ENCODE measurements at places on chromosomes 7 and 10.

GRCh38 chr7:96887426-96887825 lies 117.9 kb upstream of the DLX6 start:
- DNase-seq, result no peak

- no peak for DNase-seq
Measured at GRCh38 chr7:107072133-107072532, 27.6 kb downstream of the PRKAR2B start.

DNA sequence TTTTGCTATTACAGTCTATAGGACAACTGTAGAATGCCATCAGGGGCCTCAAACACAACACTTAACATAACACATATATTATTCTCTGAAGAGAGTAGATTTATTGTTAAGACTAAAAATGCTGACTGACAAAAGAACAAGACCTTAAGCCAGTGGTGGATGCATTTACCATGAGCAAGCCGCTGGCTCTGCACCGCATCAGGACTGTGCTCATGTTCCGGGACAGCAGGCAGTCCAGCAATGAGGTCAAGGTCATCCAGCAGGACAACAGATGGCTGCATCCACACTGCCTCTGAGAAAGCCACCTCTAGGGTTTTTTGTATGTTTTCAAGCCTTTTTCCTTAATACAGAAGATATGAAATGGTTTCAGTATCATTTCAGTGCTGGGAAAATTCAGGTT lies 23.8 kb downstream of the PEX1 start:
- DNase-seq, result no peak

DNA sequence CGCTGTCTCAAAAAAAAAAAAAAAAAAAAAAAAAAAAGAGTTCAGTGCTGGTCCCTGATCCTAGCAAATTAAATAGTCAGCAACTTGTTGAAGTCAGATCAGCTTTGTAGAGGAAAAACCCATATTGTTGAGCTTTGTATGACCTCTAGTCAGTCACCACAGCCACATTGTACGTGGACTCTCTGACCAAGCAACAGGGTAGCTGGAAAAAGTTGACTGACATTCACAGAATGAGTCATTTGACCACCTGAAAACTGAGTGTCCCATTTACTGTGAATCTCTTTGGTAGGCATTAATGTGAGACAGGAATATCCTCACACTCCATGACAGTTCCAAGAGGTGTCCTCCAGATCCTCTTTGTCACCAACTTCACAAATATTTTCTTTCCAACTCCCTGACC lies 371.1 kb downstream of the LRRTM3 start:
- no peak for DNase-seq

DNA sequence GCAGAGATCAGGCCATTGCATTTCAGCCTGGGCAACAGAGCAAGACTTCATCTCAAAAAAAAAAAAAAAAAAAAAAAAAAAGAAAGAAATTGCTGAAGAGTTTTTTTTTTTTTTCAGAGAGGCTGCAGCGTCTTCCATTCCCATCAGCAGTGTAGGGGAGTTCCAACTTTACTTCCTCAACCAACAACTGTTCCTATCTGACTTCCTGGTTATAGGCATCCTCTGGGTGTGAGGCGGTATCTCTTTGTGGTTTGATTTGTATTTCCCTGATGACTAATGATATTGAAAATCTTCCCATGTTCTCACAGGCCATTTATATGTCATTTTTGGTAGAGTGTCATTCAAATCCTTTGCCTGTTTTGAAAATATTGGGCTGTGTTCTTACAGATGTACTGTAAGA lies 40.2 kb downstream of the PRTFDC1 start:
- DNase-seq, result no peak

- no peak for DNase-seq
Measured at GRCh38 chr7:151420144-151420543, 10.3 kb upstream of the WDR86 start.

DNA sequence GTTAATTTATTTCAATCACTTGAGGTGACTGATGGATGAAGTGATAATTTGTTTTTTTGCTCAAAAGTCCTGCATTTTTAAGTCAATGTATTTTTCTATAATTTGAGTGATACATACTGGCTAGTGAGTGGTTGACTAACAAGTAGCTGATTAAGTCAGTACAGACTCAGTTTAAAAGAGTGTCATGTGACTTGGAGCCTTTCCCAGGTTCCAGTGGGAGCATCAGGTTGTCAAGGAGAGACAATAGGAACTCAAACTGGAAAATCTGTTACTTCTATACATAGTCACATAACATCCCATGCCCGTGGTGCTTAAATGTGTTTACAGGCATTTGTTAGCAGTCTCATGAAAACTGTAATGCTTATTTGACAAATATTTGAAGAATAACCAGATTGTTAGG lies 154.7 kb downstream of the ANK3 start:
- no peak for DNase-seq

- peak; percentile 40 for DNase-seq
Measured at GRCh38 chr7:102912742-102913141, at the start of gene LRRC17. Gene LRRC17 (plus strand): TSS chr7:102913000. CDS start chr7:102933914, 20,914 bp downstream.

GRCh38 chr7:35467456-35467978 lies 213.6 kb upstream of the TBX20 start:
- DNase-seq, result no peak

DNA sequence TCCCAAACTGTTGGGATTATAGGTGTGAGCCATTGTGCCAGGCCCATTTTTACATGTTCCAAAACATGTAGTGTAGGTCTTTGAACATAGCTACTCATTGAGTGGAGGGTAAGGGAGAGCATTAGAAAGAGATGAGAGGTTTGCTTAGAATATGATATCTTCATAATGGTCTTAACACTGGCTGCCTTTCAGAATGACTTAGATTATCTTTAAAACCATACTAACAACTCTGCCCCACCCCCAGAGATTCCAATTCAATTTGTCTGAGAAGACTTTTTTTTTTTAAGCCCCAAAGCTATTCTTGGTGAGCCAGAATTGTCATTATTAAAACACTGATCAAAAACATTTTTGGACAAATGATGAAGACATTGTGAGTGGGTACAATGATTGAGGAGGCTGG lies 168.9 kb downstream of the PHTF2 start:
- no peak for DNase-seq

DNA sequence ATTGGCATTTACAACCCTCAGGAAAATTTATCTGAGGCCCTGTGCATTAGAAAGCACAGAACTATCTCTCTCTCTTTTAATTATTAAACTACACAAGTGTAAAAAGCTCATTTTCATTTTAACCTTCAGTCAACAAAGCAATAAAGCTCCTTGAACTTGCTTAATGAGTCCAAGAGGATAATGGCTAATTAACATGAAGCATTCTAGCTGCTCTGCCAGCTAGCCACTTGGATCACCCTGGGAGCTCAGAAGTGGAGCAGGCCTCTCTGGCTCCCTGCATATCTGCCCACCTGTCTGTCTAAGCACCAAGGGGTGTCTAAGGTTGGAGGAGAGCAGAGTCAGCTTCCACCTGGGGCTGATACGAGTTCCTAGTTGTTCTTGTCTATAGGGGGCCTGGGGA lies 56.0 kb upstream of the SLC35G1 start:
- no peak for DNase-seq

DNA sequence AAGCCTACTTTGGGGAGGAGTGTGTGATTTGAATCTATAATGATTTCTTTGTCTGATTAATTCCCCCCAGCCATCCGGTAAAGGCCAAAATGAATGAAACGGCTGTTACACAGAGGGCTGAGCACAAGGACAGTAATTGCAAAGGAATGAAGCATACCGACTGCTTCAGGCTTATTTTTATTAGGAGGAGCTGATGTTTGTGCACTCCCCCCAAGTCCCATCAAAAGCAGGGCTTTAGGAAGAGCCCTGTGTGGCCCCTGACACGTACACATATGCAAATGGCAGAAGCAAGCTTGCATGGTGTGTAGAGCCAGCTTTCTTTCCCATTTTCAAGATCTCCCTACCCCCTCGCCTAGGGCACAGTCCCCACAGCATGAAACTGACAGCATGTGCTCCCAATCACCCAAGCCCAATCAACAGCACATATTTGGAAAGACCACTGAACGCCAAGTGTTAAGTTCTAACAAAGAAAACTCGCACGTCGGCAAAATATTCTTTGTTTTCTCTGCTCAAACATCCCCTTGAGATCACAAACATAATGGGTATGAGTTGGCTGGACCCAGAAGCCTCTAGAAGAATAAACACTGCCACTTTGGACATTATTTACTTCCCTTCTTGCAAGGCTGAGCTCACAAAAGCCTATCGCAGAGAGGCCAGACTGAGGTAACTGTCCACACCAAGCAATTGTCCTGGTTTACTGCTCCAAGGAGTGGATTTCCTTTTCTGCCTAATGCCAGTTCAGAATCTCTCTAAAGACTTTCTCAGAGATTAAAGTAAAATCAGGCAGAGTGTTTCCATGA lies 143.0 kb downstream of the CUBN start:
- no peak for DNase-seq

DNA sequence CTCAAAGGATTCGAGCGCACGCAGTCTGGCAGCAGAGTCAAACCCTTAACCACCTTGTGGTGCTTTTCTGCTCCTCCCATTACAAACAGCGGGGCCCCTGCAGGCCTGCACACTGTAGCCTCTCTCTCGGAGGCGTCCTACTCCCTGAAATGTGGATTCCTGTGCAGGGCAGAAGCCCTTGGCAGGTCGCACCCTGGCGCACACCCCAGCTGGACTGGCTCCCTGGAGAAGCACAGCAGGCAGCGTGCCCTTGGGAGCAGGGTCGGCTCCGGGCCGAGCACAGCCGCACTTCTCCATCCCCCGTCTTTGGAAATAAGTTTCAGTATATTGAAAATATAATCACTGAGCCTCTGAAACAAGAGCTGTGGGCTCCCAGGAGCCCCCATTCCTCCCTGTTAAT lies 144.1 kb downstream of the C10orf105 start:
- DNase-seq, result no peak

DNA sequence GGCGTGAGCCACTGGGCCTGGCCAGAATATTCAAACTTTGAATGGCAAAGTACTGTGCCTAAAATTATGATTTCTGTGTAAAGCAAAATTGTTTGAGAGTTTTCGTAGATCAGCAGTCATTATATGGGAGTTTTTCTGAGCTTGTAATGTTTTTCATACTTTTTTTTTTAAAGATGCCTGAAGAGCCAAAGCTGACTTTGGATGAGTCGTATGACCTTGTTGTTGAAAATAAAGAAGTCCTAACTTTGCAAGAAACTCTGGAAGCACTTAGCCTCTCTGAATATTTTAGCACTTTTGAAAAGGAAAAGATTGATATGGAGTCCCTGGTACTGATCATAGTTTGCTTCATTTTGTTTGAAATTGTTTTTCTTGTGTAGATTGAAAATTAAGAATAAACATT lies 26.7 kb downstream of the SEC23IP start:
- DNase-seq, result no peak

DNA sequence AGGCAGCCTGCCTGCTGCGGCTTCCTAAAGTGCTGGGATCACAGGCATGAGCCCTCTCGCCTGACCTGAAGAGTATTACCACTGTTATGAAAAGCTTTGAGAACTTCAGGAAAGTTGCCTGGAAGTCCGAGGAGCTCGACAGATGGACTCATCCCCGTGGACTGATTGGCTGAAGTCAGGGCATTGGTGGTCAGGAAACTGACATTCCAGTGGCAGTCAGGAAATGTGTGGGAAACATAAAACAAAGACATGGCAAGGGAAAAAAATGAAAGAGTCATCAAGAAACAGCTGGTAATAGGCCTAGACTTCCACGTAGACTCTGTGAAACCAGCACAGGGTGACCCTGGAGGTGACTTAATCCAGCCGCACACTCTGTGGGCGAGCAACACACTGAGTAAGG lies 123.3 kb downstream of the CDH23 start:
- DNase-seq, result no peak

- no peak for DNase-seq
Measured at GRCh38 chr10:98106531-98106930, 27.9 kb upstream of the R3HCC1L start.

DNA sequence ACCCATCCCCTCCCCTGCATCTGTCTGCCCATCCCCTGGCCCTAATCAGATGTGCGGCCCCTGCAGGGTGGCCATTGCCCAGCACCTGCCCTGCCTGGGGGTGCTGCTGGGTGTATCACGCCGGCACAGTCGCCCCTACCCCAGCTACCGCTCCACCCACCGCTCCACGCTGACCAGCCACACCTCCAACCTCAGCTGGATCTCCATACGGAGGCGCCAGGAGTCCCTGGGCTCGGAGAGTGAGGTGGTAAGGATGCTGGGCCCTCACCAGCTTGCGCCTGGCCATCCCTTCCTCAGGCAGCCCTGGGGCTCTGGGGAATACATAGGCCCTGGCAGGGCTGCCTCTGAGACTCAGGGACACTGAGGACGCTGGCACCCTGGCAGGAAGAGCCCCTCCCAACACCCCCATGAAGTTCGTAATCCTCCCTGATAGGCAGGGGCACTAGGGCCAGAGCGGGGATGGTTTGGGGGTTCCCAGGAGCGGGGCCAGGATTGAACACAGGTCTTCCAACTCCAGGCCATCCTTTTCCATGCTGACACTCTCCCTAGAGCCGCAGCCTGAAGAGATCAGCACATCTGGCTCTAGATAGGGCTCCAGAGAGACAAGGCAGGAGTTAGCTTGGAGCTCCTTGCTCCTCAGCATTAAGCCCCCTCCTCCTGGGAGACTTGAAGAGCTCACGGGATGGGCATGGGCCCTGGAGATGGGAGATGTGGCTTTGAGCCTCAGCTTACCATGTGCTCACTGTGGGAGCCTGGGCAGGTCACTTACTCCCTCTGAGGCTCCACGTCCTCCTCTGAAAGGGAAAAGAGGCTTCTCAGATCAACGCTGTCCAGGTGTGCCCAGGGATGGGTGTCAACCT lies 5.9 kb upstream of the LDB3 start:
- no peak for DNase-seq

GRCh38 chr10:26759008-26759407 lies 61.5 kb downstream of the PDSS1 start:
- no peak for DNase-seq

- no peak for DNase-seq
Measured at GRCh38 chr7:38317515-38317914, 44.1 kb upstream of the TARP start.

GRCh38 chr10:79430936-79431335 lies 14.5 kb downstream of the ZCCHC24 start:
- no peak for DNase-seq

- DNase-seq, result no peak
Measured at GRCh38 chr10:1413256-1413655, 324.1 kb downstream of the ADARB2 start.

DNA sequence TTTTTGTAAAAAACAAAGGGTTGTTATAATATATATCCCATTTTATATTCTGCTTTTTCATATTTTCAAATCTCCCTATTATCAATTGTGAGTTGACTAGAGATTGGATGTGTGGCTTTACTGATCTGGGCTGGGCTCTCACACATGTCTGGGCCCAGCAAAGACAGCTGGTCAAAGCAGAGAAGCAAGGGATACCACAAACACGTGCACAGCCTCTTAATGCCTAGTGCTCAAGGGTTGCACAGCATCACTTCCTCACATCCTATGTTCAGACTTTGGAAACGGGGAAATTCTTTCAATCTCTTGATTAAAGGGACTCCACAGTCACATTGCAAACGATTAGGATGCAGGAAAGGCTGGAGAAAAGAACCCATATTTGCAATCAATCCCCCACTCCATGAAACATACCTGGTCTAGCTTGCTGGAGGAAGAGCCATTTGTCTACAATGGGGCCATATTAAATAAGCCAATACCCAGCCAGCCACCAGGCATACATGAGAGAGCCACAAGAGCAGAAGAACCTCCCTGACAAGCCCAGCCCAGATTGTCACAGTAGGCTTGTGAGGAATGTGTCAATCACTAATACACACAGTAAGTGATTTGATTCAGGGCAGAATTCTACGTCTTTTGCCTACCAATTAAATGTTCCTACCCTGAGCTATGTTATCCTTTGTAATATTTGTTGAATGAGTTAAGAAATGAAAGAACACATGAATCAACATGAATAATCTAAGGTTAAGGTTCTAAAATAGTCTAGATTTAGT lies 431.2 kb downstream of the TNS3 start:
- no peak for DNase-seq

- no peak for DNase-seq
Measured at GRCh38 chr7:45897042-45897690, 8.9 kb downstream of the IGFBP1 start.

All from NCI-H2081 treated with DMSO at 0.1 percent for 48 hours (cell line).